ENCODE measurements at places on chromosomes 2 and 18. TPM values are rescaled to one million over a fixed set of nuclear protein-coding genes. Genes with fewer than 3 reads are reported as not detected.

DNA sequence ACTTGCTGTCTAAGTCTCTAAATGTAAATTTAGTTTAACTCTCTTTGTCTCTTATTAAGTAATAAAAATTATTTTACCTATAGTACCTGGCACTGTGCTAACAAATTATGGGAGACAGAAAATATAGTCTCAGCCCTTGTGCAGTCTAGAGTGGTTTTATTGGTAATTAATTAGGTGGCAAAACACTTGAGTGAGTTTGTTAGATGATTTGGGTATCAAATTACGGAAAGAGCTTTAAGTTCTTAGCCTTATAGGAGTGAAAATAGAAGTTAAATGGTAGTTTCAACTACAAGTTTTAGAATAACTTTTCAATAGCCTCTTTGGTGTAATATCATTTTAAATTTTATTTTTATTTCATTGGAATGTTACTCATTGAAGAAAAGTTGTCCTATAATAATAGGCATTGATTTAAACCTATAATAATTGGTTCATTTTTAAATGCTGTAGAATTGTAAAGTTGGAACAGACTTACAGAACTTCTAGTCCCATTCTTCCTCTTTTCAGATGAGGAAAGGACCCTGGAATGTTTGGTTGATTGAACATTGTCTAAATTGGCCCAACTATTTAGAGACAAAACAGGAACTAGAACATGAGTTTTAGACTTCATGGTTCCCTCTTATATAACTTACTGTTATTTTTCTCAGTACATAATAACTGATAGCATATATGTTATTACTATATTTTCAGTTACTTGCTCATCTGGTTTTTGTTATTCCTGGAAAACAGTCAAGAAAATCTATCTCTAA is 10.2 kb upstream of the HTR2B start:
- DNase-seq: no peak

DNA sequence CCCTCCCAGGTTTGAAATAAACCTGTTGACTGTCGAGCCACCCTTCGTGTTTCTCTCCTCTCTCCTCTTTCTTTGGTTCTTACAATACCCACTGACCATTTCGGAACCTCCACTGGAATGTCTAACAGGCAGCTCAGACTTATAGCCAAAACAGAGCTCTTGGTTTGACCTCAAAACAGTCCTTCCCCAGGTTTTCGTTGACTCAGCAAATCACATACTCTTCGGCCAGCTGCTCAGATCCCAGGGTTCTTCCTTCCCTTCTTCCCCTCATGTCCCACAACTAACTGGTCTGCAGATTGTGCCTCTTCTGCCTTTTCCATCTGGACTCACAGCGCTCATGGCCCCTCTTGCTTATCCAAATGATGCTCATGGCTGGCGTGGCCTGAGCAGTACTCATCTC is 4.7 kb downstream of the ARMC9 start:
- no peak for DNase-seq

- DNase-seq: no peak
Measured at GRCh38 chr18:55317864-55318263, 270.1 kb downstream of the TCF4 start.

GRCh38 chr2:201674298-201674697 is 24.1 kb downstream of the MPP4 start:
- no peak for DNase-seq

DNA sequence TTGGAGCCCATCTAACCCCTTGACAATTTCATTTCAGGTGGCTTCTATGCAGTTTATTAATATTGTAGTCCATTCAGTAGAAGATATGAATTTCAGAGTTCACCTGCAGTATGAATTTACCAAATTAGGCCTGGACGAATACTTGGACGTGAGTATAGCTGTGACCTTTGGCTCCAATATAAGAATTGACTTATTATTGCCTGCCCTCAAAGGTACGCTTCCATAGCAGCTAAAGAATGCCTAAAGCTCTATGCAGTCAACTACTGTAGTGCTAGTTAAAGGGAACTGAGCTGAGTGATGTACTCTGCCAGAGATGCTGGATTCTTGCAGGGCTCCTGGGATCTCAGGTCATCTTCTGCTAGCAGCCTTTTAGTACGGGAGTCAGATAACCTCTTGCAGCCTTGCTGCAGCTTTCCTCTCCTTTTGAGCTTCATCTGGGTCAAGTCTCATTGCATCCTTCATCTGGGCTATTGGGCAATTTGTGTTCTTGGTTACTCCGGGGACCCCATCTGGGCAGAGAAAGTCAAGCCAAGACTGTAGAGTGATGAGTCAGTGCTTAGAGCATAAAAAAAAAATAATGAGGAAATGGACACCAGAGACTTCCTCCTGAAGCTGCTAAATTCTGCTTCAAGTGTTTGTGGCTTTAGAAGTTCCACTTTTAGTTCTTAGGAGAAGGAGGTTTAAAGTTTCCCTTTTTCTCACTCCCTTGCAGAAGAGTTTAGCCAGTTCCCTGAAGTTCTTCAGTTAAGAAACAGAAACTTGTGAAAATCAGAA is 105.6 kb downstream of the PRPF40A start:
- DNase-seq: no peak

DNA sequence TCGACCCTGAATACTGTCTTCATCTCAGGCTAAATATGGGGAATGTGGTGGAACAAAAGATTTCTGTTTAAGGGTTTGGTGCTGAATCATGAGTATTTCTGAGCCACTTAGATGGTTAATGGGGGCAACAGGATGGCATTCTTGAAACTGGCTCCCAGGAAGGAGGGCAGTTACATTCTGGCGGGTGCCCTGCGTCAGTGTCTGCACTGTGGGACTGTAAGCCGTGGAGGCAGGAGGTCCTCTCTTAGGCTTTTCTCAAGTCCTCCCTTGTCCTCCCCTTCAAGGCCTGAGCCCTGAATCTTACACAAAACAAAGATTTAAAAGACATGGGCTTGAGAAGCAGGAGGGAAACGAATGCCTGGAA is 45.7 kb downstream of the PSD4 start:
- DNase-seq: no peak

Gene NT5C1B
- not detected for total RNA-seq

Gene GCG
- not detected for total RNA-seq

All from left lobe of liver (tissue), 2 donors.